ENCODE measurements at places on chromosomes 6 and 20.
A peak's percentile ranks its signal among the peaks of the same experiment; 100 is the strongest.

- DNase-seq = no peak
Measured at GRCh38 chr6:110509617-110510241, 33.3 kb upstream of the SLC22A16 start.

- no peak for DNase-seq
Measured at GRCh38 chr6:5108068-5108467, 22.9 kb downstream of the PPP1R3G start.

DNA sequence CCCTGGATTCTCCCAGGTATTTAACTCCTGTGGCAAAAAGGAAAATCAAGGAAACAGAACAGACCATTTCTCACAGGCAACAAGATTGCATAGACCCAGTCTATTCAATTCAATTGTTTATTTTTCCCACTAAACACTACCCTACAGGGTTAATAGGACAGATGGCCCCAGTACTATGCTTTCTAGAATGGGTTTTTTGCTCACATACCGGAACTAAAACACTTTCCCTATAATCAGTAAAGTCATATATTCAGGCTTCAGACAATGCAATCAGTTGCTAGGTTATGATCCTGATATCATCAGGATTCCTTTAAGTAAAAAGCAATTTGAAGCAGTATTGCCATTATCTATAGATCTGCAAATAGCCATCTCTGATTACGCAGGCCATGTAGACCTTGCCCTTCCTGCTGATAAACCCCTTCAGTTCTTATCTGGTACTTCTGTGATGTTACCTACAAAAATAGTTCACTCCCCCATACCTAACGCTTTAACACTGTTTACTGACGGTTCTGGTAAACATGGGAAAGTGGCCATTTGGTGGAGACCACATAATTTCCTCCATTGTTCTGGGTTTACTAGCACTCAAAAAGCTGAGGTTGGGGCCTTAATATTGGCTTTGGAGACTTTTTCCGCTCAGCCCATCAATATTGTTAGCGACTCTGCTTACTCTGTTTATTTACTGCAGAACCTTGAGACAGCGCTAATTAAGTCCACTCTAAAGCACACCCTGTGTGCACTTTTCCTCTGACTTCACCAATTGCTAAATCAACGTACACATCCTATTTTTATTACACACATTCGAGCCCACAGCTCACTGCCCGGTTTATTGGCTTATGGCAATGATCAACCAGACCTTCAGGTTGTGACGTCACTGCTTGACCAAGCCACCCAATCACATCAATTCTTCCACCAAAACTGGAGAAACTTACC, 666.0 kb downstream of the PHF3 start:
- DNase-seq = no peak

DNA sequence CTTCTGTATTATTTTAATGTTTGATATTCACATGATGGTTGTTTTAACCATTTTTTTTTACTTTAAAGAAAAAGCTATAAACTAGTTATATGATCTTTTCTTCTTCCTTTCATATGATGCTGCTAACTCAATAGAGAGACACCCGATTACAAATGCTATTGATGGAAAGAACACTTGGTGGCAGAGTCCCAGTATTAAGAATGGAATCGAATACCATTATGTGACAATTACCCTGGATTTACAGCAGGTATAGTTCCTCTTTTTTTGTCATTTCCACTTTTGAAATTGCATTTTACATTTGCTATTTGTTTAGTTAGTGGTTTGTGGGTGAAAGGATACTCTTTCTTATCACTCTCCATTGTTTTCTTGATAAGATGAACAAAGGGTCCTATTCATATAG, 176.7 kb downstream of the LAMA2 start:
- no peak for DNase-seq

GRCh38 chr20:58171796-58172425, 56.5 kb downstream of the ANKRD60 start:
- DNase-seq = no peak

DNA sequence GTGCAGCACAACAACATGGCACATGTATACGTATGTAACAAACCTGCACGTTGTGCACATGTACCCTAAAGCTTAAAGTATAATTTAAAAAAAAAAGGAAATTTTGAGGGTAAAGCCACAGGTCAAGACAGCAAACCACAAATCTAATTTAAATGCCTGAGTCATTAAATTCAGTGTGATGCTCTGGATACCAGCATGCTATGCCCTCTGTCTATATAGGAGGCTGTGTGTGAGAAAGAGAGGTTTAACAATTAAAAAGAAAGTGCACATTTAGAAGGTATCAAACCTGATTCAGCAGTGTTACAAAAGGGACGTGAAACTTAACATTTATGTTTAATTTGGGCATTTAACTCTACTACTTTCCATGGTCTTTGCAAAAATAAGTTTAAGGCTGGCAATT, 276.3 kb downstream of the ADGRB3 start:
- no peak for DNase-seq

DNA sequence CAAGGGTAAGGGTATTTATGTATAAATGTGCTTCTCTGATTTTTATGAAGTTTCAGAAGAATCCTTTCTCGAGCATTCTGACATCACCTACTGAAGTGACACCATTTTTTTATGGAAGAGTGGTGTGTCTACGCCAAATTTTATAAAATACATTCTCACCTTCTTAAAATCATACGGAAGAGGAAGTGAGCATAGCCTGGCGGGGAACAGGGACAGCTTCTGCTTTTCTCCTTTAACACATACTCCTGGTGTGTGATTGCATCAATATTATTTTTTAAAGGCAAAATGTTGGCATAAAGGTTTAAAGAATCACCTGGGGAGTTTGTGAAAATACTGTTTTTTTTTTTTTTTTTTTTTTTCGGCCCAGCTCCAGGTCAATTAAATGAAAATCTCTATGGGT, 733.6 kb upstream of the MAN1A1 start:
- no peak for DNase-seq

GRCh38 chr6:116764961-116765841, at the start of gene FAM162B:
FAM162B (minus strand) TSS chr6:116765719; CDS start chr6:116765576, 143 bp downstream.
- no peak for DNase-seq

- no peak for DNase-seq
Measured at GRCh38 chr6:143248359-143248758, 187.7 kb downstream of the AIG1 start.

DNA sequence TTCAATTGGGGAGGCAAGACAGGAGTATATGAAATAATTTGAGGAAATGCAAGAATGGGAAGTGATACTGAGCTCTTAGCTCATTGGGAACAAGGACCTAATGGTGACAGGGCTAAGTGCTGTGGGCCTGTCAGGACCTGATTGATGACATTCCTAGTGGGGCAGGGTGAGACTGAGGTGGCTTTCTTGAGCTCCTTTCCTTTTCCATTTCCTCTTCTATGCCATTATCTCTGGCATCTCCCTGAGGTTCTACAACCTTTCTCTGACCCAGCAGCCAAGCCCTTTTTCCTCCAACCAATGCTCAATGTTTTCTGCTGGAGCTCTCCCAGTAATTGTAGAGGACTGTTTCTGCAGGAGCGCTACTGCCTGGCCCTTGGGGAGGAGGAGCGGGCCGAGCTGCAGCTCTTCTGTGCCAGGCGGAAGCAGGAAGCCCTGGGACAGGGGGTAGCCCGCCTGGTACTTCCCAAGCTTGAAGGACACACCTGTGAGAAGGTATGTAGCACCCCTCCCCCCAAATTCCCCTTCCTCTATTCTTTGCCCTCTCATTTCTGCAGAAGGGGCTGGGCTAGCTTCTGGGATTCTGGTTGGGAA, 2.8 kb upstream of the TOMM6 start:
- no peak for DNase-seq

- peak; percentile 51 for DNase-seq
Measured at GRCh38 chr20:45857882-45858216, 435 bp downstream of the ZSWIM3 start.

DNA sequence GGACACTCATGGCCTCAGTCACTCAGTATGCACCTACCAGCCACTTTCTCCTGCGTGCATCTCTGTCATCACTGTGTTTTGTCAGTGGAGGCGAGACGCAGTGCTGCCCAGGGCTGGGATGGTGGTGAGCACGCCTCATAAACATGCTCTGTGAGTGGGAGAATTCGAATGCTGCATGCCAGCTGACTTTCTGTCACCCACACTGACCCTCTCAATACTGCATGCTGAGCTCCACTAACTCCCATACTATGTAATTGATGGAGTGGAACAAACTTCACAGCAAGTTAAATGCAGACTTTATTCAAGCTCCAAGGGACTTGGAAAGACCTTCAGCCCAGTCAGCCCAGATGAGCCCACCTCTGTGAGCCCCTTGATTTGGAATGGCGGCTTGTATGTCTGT, 22.7 kb upstream of the GGTLC1 start:
- no peak for DNase-seq

- peak; percentile 11 for DNase-seq
Measured at GRCh38 chr6:132587424-132587823, 2.1 kb downstream of the TAAR5 start.

DNA sequence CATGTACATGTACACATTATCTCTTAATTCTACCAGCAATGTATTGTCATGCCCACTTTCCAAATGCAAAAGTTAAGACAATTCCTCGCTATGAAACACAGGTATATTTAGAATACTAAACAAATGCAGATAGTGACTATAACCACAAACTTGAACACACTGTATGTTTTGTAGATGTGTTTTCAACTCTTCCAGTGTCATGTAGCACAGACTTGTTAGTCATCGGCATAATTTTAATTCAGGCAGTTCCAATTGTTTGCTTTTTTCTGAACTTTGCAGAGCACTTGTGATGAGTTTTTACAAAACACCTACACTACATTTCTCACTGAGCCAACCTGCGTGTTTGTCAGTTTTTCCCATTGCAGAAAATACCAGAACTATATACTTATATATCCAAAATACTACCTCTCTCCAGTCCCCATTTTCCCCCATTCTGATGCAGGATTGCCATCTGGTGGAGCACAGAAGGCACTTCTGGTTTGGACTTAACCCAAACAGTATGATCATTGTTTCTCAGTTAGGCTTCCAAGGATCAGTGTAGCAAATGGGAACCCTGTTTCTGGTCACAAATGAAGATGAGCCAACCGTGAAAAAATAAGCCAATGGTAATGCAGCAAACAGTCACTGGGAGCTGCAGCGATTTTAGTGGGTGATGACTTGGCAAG, 143.4 kb downstream of the ADGRB3 start:
- peak; percentile 2 for DNase-seq

DNA sequence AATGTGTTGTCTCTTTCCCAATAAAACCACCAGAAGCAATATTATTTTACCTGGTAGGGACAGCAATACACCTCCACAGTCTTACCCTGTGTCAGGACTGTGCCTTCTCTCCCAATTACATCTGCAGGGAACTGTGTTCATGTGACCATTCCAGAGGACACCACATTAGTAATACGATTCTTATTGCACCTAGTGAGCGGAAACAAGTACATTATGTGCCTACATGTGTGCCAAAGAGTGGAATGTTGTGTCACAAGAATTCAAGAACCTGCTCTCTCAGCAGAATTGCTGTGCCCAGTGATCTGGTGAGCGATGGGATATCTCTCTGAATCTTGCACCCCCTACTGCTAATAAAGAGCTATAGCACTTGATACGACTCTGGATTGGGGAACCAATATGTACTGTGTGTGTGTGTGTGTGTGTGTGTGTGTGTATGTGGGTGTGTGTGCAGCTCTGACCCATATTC, 57.4 kb upstream of the FOXC1 start:
- no peak for DNase-seq

DNA sequence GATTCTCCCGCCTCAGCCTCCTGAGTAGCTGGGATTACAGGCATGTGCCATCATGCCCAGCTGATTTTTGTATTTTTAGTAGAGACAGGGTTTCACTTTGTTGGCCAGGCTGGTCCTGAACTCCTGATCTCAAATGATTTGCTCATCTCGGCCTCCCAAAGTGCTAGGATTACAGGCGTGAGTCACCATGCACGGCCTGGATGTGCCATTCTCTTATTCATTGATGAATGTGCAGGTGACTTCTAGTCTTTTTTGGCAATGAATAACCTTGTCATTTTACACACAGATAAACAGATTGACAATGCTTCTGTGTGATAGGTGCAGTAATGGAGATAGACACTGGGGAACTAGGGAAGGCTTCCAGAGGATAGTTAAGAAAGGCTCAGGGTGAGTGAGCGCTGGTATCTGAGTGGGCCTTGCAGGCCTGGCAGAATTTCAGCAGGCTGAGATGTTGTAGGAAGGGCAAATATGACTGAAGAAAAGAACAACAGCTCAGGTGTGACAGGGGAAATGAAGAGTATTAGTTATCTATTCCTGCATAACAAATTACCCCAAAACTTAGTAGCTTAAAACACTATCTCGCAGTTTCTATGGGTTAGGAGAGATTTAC, 23.3 kb downstream of the PPARD start:
- DNase-seq = no peak

DNA sequence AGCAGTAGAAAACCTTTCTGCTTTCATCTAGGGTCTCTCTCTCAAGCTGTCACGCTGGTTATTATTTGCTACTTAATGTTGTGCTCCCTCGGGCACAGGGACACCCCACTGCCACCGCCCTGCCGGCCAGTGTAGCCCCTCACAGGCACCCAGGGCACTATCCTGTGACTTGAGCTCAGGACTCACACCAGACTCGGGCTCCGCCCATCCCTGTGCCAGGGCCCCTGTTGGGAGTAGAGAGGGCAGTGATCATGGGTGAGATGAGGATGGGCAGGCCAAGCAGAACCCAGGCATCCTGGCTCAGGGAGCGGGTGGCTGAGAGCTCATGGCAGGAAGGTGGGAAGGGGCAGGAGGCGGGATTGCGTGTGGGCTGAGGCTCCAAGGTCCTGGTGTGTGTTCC, 371.9 kb downstream of the ZFAND3 start:
- DNase-seq = no peak

GRCh38 chr20:24995741-24996448, 3.3 kb upstream of the APMAP start:
- DNase-seq = no peak

GRCh38 chr20:30506100-30506499, 751.4 kb upstream of the DEFB115 start:
- no peak for DNase-seq

All from GDM1 (cell line).